ENCODE measurements at places on chromosomes 2 and 18.

- DNase-seq = no peak
Measured at GRCh38 chr2:118122594-118123281, 34.5 kb downstream of the INSIG2 start.

GRCh38 chr18:27711382-27711781, 465.5 kb downstream of the CDH2 start:
- DNase-seq = peak; percentile 59

GRCh38 chr2:15973481-15974401, 33.4 kb downstream of the MYCN start:
- no peak for DNase-seq

DNA sequence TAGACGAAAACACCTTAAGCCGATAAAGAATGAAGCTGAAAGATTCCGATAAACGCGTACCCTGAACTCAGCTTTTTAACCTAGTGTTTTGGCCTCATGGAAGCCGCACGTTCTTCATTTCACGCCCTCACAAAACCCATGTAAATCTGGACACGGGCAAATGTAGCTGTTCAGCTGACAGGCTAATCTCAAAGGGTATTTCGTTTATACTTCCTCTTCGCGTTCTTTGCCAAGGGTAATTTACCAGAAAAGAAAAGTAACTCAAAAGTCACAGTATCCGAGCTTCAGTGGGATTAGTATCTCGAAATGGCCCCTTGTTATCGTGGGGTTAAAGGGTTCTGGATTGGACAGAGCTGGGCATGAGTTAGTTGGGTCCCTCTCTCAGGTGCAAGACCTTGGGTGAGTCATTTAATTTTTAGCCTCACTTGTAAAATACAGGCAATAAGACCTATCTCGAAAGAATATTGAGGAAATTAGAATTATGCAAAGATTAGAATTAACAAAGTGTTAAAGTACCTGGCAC, 22.0 kb upstream of the STPG4 start:
- DNase-seq = no peak

- DNase-seq = no peak
Measured at GRCh38 chr2:11758187-11758586, 11.8 kb downstream of the LPIN1 start.

GRCh38 chr2:241359481-241360045, 3.5 kb downstream of the FARP2 start:
- DNase-seq = no peak

GRCh38 chr2:171430516-171431410, 3.0 kb downstream of the METTL8 start:
- DNase-seq = no peak

GRCh38 chr2:228699400-228699799, 517.9 kb upstream of the SPHKAP start:
- no peak for DNase-seq

DNA sequence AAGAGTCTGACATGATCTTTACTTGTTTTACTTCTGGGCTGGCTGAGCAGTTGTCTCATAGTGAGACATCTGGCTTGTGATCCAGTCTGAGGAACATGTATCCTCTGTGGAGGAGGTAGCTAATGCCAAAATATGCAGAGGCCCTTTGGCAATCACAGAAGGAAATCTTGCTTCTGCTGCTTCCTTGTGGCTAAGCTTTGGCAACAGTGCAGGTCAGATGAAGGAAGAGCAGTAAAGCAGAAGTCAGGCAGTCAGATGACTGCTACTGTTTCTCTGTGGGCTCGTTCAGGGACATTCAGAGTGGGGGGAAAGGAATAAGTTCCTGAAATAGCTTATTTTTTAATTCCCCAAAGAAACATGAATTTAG, 22.3 kb downstream of the DOK1 start:
- DNase-seq = peak; percentile 63

- no peak for DNase-seq
Measured at GRCh38 chr2:163565192-163565591, 170.6 kb downstream of the FIGN start.

DNA sequence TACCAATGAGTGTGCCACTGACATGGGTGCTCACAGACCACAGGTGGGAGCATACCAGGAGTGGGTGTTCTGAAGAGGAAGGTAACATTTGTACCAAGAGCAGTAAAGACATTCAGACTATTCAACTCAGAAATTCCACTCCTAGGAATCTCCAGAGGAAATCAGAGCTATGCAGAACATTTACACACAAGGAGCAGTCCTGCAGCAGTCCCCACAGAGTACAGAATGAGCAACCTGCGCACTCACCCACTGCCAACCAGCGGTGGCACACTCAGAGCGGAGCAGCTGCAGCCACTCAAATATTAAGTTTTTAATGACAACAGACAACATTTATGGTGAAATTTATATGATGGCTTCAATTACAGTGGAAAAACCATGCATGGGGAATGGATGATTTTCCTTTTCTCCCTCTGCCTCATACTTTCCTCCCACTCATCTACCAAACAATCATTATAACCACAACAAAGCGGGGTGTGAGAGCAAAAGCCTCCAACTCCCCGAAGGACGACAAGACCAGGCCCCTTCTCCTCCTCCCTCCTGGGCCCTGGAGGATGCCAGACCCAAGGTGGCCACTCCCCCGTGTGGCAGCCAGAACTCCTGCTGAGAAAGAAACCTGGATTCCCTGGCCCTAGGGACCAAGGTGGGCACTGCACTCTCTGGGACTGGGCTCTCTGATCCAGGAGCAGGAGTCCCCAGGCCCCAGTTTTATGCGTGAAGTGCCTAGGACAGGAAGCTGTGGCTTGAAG, 5.4 kb downstream of the HS6ST1 start:
- DNase-seq = no peak

DNA sequence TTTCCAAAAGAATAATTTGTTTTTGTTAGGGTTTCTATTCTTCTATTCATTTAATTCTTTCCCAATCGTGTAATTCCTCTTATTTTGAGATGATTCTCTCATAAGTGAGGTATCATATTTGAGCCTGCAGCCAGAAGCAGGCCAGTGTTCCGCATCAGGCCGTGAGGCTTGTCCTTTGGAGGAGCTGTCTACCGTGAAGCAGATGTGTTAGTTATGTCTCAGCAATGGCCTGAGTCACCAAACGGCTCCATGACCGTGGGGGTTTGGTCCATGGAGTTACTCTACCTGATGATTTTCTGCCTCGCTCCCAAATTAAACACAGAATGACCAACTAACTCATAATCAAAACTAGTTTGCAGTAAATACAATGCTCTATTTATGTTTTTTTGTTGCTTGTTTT, 64.2 kb upstream of the TMEM87B start:
- DNase-seq = no peak

DNA sequence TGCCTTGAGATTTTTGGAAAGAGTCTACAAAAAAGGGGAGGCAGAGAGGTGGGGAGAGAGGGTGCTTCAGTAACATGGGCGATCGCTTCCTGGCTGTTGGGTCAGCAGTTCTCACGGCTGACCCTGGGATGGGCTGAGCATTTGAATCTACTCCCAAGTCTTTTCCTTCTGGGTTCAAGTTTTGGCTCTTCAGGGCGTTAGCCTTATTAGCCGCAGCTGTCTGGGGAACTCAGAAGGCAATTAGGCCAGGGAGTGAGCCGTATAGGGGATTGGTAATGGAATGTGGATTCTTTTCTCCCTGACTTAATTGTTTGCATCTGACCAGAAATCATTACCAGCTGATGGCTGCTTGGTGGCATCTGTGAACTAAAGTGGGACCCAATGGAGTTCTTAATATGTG, 250.5 kb upstream of the SKOR2 start:
- DNase-seq = no peak

DNA sequence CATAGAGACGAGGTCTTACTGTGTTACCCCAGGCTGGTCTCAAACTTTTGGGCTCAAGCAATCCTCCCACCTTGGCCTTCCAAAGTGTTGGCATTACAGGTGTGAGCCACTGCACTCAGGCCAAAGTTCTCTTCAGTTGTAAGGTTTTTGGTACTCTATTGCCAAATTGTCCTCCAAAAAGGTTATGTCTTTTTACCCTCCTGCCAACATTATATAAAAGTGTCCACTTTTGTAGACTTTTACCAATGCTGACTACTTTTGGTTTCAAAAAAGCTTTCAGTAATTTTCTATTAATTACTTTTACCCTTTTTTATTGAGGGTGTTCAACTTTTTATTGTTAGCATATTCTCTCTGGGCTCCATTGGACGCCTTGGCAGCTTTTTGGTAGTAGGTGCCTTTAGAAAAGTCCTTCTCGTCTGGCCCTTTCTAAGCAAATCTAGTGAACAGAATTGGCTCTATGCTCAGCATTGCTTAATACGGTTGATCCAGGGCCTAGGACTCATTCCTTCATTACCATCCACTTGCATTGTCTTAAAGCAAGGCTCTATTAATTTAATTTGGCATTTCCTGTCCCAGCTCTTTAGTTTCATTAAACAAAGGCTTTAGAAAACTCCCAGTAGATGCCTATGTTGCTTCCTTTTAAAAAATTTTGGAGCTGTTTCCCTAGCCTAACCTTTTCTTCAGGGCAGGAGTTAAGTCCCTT, 16.7 kb upstream of the IL1A start:
- DNase-seq = no peak

GRCh38 chr2:60522462-60522861, 31.0 kb downstream of the BCL11A start:
- DNase-seq = no peak

DNA sequence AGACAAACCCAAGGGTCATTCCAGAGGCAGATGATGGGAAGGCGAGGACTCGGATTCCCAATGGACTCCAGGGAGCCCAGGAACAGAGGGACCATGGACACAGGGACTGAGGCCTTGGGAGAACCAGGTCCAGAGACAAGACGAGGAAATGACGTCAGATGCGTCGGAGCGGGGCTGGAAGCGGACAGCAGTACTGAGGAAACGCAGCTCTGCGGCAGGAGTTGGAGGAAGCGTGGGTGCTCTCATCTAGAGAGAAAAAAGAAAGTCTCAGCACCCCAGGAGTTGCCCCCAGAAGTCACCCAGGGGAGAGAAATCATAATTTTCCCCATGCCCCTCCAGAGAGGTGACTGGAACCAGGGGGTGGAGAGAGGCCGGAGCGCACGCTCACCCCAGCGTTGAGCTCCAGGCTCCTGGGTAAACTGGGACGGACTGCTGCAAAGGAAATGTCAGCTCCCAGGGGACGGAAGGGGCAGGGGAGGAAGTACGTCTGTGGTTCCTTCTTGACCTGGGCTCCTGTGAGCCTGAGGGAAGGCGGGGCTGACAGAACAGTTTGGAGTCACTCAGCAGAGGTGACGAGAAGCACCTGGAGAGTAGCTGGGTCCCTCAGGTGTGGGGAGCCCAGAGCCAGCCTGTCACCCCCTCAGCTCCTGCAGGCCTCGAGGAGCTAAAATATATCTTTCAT, 44.7 kb downstream of the CMPK2 start:
- no peak for DNase-seq

DNA sequence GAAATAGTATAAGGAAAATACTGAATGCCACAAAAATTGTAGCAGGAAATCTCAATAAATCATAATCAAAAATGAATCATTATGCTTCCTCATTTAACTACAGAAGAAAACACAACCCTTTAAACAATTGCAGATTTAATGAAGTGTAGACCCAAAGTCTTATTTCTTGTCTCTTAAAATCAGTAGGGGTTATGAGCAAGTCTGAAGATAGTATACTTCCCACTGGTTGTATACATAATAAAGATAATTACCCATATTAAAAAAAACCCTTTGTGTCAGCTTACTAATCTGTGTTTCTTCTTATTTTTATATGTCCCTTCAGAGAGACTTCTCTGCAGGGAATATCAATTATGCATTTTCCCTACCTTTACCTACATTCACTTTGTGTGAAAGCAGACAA, 504.7 kb downstream of the ERBB4 start:
- DNase-seq = no peak

GRCh38 chr2:231542136-231542535, 11.9 kb upstream of the NMUR1 start:
- peak; percentile 29 for DNase-seq

- DNase-seq = peak; percentile 41
Measured at GRCh38 chr2:64730551-64731262, 77.0 kb upstream of the SERTAD2 start.
